Mononuclear cell (primary cell): ENCODE measurements at places on chromosomes 12 and 14. TPM values are rescaled to one million over a fixed set of nuclear protein-coding genes. Genes with fewer than 3 reads are reported as not detected.

The CELA1 gene
- not detected for total RNA-seq

The ADAMTS20 gene
- total RNA-seq, result not detected

The OR4E1 gene
- total RNA-seq, result 0.10 TPM

The ABCC9 gene
- total RNA-seq, result 0.10 TPM

The P2RX2 gene
- 0.10 TPM for total RNA-seq

The NOS1 gene
- not detected for total RNA-seq

The CLEC9A gene
- total RNA-seq, result 0.42 TPM

The ACSS3 gene
- total RNA-seq, result 0.10 TPM

The OR4K1 gene
- 0.21 TPM for total RNA-seq

The PTGER2 gene
- 46.7 TPM for total RNA-seq

The EPYC gene
- total RNA-seq, result not detected

The SIX1 gene
- total RNA-seq, result not detected

The MTERF2 gene
- 4.3 TPM for total RNA-seq

The NGDN gene
- total RNA-seq, result 92.7 TPM

The EGLN3 gene
- total RNA-seq, result 2.3 TPM

The SOAT2 gene
- 0.21 TPM for total RNA-seq

The RPL10L gene
- not detected for total RNA-seq

The C14orf119 gene
- total RNA-seq, result 5.2 TPM

The MUCL1 gene
- not detected for total RNA-seq

The B4GALNT3 gene
- total RNA-seq, result 0.10 TPM

The TMTC1 gene
- total RNA-seq, result 3.8 TPM

The AMDHD1 gene
- 0.63 TPM for total RNA-seq

The SRGAP1 gene
- 2.1 TPM for total RNA-seq

The TRPV4 gene
- 0.31 TPM for total RNA-seq

The TAS2R7 gene
- not detected for total RNA-seq

The FOS gene
- 2,138 TPM for total RNA-seq

The PMEL gene
- total RNA-seq, result not detected

The KLRC3 gene
- total RNA-seq, result 7.1 TPM

The PRIMA1 gene
- not detected for total RNA-seq

The SLCO1B3 gene
- not detected for total RNA-seq

The BCL2L14 gene
- total RNA-seq, result 0.21 TPM

The AQP2 gene
- not detected for total RNA-seq

The TRHDE gene
- total RNA-seq, result 0.21 TPM

The CCDC198 gene
- not detected for total RNA-seq

The FIGNL2 gene
- total RNA-seq, result 0.31 TPM

The GLIPR1L1 gene
- not detected for total RNA-seq

The RNASE1 gene
- total RNA-seq, result not detected

The ZNF140 gene
- 23.6 TPM for total RNA-seq

The ANKRD13A gene
- 134 TPM for total RNA-seq

The CAPZA3 gene
- total RNA-seq, result not detected

The DPY19L2 gene
- 1.5 TPM for total RNA-seq

The CCDC177 gene
- total RNA-seq, result not detected

The G2E3 gene
- total RNA-seq, result 39.9 TPM

The SOX5 gene
- total RNA-seq, result 0.94 TPM

The ING4 gene
- 31.3 TPM for total RNA-seq

The MANSC4 gene
- not detected for total RNA-seq

The ANKRD33 gene
- 0.10 TPM for total RNA-seq

The SLCO1B1 gene
- total RNA-seq, result not detected

The IFNG-AS1 gene
- 1.7 TPM for total RNA-seq

The NID2 gene
- 0.31 TPM for total RNA-seq
